ENCODE measurements at places on chromosomes 3 and 15.

- DNase-seq = no peak
Observed at GRCh38 chr3:186083746-186084145, 25.1 kb downstream of the ETV5 start.

- no peak for DNase-seq
Observed at GRCh38 chr3:87982421-87982820, 76.4 kb downstream of the CGGBP1 start.

DNA sequence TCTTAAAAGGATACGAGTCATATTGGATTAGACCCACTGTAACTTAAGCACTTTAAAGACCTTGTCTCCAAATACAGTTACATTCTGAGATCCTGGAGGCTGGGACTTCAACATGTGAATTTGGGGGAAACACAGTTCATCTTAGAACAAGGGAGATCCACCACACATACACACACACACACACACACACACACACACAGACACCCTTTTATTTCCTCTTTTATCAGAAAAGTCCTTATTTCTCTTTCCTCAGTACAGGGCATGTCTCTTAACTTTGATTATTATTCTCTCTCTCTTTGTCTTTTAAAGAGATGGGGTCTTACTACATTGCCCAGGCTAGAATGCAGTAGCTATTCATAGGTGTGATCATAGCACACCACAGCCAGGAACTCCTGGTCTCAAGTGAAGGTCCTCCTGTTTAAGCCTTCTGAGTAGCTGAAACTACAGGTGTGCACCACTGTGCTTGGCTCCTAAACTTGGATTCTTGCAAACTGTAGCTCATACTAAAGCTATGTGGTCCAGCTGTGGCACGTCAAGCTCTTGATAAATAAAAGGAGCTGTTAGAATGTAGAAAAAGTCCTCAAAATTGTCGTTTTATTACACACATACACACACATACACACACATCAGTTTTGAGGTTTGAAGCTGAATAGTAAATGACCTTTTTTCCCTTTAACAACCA, 7.4 kb downstream of the GOLM2 start:
- DNase-seq = no peak

GRCh38 chr3:150274372-150274771, 133.7 kb upstream of the TSC22D2 start:
- DNase-seq = no peak

DNA sequence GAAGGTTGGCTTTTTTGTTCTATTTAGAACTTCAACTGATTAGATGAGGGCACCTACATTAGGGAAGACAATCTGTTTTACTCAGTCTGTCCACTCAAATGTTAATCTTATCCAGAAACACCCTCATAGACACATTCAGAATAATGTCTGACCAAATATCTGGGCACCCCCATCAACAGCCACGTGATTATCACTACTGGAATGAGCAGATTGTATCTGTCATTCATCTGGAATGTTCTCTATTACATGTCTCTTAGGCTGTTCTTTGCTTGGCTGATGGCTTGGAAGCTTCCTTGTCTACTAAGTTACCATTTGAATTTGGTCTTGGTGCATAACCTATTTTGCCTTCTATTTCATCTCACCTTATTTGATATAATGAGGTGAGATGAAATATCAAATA, 15.7 kb upstream of the LRRC58 start:
- DNase-seq = no peak

DNA sequence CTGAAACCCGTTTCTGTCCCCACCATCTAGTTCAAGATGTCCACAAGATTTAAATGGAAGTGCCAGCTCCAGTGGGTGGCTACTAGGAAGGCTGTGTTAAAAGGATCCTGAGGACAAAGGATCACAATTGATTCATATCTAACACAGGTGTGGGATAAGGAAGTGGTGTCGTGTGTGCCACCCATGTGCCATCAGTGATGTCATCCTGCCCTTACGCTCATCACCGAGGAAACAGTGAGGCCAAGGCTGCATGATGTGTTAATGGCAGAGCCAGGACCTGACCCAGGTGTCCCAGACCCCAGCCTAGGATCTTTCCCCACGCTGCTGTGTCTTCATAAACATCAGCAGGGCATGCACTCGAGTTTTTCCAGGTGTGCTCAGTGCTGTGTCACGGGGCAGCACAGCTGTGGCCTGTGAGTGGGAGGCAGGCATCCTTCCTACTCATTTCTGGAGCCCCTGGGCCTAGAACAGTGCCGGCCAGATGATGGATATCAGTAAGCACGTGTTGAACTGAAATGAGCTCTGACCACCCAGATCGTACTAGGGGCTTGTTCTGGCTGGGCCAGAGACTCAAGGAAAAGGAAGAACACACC, 10.6 kb upstream of the TGM5 start:
- DNase-seq = no peak

GRCh38 chr15:81411051-81411450, 37.0 kb upstream of the TMC3 start:
- no peak for DNase-seq

GRCh38 chr3:128476659-128477058, 10.0 kb upstream of the DNAJB8 start:
- no peak for DNase-seq

DNA sequence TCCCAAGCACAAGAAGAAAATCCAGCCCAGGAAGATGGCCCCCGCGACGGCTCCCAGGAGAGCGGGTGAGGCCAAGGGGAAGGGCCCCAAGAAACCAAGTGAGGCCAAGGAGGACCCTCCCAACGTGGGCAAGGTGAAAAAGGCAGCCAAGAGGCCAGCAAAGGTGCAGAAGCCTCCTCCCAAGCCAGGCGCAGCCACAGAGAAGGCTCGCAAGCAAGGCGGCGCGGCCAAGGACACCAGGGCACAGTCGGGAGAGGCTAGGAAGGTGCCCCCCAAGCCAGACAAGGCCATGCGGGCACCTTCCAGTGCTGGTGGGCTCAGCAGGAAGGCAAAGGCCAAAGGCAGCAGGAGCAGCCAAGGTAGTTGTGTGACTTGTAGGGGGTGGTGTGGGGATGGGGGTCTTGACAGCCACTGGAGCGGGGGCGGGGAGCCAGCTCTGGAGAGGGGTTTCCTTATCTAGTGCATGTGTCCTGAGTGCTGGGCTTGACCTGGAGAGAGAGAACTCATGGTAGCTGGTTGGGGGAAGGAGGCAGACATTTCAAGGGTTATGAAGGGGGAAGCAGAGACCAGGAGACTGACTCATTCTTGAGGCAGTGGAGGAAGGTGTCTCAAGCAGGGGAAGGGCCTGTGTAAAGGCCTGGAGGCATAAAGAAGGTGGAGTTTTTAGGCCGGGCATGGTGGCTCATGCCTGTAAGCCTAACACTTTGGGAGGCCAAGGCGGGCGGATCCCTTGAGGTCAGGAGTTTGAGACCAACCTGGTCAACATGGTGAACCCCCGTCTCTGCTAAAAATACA, 6.2 kb downstream of the H1-8 start:
- DNase-seq = no peak

- no peak for DNase-seq
Observed at GRCh38 chr3:97125902-97126499, 311.6 kb downstream of the EPHA6 start.

DNA sequence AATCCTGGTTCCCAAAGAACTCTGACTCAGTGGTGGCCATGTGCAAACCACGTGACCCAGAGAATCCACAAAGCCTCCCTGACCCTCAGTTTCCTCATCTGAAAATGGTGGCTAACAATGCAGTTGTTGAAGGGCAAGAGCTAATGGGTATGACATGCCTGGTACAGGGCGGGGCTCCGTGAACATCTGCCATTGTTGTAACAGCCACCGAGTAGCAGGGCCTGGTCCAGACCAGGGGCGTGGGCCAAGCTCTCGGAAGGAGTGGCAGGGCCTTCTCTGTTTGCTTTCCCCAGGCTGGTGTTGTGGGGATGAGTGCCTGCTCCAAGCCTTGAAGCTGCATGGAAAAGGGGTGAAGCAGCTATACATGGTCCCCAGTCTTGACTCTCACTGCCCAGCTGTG, 13.4 kb downstream of the MAPKAPK3 start:
- DNase-seq = no peak
